ENCODE measurements at places on chromosomes 16 and 17. TPM values are rescaled to one million over a fixed set of nuclear protein-coding genes. Genes with fewer than 3 reads are reported as not detected.

GRCh38 chr17:68398691-68399637 lies 58.3 kb downstream of the WIPI1 start:
- DNase-seq = peak; percentile 61

- no peak for DNase-seq
Observed at GRCh38 chr16:88673716-88674379, 11.0 kb upstream of the MVD start.

DNA sequence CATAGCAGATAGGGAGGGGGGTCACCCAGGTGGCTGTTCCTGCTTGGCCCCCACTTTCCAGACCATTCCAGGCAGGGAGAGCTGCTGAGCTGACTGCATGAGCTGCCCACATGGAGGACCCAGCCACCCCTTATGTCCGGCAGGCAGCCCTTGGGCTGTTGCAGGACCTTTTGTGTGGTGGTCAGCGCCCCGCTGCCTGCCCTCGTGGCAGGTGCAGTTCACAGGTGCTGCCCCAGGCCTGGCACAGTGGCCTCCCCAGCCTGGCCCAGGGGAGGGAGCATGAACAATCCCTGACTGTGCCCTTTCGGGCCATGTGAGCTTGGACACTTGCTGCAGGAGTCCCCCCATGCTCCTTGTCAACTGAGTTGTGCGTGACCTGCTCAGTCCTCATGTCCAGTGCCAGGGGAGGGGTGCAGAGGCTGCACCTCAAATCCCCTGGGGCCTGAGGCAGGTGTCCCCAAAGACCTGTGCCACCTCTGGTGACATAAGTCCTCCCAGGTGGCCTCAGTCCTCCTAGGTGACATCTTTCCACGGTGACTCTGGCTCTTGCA lies 8.6 kb downstream of the TBC1D26 start:
- DNase-seq = no peak

DNA sequence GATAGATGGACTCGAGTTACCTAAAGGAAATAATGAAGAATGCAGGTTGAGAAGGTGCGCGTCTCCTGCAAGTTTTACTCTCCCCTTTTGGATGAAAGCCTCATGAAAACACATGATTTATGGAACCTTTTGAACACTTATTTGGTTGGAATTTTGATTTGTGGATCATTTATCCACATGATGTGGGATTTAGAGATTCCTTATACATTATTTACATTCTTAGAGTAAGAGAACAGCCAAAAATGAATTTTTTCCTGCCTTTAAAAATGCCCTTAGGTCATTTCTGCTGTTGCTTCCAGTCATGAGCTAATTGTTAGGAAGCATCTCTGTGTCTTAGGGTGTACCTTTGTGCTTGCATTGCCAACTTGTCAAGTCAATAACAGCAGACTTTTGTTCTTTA lies 99.9 kb downstream of the RPTOR start:
- no peak for DNase-seq

GRCh38 chr17:39777534-39778365 lies 40.0 kb downstream of the GRB7 start:
- no peak for DNase-seq

DNA sequence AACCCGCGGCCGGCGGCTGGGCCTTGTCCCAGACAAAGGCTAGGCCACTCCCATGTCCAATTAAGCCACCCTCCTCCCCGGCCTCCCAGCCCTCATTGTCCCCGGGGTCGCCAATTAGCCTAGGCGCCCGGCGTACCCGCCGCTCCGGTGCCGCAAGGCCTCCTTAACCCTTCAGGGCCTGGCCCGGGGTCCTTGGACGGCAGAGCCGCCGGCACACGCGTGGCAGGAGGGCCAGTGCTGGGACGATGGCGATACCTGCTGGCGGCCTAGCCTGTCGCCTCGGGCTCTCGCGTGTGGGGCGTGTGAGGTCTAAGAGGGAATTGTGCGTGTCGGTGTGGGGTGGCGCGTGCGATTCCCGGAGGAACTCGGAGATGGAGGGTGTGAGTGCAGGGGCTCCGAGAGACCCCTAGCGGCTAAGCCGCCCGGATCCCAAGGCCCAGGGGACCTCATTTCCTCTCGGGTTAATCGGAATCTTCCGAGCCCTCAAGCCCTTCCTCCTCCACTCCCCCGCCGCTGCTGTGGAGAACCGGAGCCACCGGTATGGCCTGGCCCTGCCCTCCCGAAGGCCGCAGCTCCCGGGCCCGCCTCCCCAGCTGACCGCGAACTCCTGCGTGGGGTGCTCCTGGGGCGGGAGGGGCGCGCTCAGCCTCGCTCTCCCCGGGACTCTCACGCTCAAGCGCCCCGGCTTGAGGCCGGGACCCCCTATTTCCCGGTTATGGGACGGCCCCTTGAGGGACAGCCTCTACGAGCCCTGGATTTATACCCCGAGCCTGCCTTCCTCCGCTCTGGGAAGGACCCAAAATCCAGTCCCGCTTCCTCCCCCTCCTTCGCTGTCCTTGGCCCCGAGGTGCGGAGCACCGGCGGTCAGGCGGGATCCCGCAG lies 11.9 kb downstream of the TBX2 start:
- DNase-seq = no peak

GRCh38 chr16:52633230-52633629 lies 86.3 kb upstream of the TOX3 start:
- no peak for DNase-seq

DNA sequence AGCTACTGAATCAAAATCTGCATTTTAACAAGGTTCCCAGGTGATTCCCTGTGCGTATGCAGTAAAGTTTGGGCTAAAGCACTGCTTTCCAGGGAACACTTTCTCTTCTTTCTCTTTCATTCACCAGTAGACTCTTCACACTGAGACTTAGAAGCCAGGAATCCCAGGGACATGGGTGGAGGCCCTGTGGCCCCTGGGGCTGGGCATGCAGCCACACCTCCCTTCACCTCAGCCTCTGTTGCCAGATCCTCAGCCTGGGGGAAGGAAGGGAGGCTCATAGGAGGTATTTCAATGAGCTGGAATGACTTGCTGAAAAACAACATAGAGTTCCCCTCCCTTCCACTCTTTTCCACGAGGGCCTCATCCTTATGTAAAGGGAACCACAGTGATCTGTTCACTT lies 1.2 kb downstream of the G6PC3 start:
- no peak for DNase-seq

GRCh38 chr17:55160501-55160900 lies 104.3 kb upstream of the HLF start:
- DNase-seq = no peak

GUCY2D gene
- not detected for total RNA-seq

- no peak for DNase-seq
Observed at GRCh38 chr17:78227455-78227916, 3.9 kb upstream of the TMEM235 start.

- no peak for DNase-seq
Observed at GRCh38 chr17:13350466-13350865, 251.3 kb downstream of the HS3ST3A1 start.

NOG gene
- 3.0 TPM for total RNA-seq

ABCC12 gene
- total RNA-seq = not detected

- DNase-seq = no peak
Observed at GRCh38 chr16:7376227-7376626, 43.6 kb downstream of the RBFOX1 start.

DNA sequence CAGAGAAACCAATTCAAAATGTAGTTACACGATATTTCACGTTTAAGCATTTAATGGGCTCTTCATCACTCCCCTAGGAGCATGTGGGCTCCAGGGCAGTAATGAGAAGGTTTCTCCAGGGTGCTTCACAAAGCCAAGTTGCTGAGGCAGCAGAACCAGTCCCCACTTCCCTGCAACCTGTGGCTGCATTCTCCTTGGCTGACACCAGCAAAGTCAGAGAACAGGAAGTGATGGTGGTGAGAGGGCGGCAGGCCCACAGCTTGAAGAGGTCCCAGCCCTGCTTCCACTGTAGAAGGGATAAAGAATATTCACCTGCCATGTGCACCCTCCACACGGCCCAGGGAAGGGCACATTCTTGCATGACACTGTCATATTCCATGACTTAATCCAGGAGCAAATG lies 133.2 kb downstream of the CBLN1 start:
- no peak for DNase-seq

Measured in body of pancreas (tissue), 4 donors.